ENCODE measurements at places on chromosomes 12 and 14.

- no peak for DNase-seq
Measured at GRCh38 chr12:94545935-94546771, 86.5 kb upstream of the CEP83 start.

GRCh38 chr14:54807881-54808280, 94.7 kb downstream of the GCH1 start:
- DNase-seq = no peak

DNA sequence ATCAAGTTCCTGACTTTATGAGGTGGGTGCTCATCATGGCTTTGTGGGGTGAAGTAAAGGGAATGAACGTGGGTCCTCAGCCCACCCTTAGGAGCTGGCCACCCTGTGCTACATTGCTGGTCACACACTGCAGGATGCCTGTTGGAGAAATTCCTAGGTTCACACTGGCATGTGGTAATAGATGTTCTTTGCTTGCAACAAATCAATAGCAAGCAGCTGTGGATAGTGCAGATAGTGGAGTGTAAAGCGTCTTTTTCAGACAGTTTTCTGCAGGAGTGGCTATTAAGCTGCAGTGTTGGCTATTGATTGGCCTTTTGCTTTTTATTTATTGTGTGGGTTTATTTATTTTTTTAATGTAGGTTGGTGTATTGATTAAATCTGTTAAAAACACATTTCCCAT, 822.7 kb downstream of the NRXN3 start:
- DNase-seq = no peak

- no peak for DNase-seq
Measured at GRCh38 chr12:3138941-3139511, 61.8 kb downstream of the TSPAN9 start.
